Gastrocnemius medialis (tissue), 4 donors: ENCODE measurements at places on chromosomes 12 and 14.

DNA sequence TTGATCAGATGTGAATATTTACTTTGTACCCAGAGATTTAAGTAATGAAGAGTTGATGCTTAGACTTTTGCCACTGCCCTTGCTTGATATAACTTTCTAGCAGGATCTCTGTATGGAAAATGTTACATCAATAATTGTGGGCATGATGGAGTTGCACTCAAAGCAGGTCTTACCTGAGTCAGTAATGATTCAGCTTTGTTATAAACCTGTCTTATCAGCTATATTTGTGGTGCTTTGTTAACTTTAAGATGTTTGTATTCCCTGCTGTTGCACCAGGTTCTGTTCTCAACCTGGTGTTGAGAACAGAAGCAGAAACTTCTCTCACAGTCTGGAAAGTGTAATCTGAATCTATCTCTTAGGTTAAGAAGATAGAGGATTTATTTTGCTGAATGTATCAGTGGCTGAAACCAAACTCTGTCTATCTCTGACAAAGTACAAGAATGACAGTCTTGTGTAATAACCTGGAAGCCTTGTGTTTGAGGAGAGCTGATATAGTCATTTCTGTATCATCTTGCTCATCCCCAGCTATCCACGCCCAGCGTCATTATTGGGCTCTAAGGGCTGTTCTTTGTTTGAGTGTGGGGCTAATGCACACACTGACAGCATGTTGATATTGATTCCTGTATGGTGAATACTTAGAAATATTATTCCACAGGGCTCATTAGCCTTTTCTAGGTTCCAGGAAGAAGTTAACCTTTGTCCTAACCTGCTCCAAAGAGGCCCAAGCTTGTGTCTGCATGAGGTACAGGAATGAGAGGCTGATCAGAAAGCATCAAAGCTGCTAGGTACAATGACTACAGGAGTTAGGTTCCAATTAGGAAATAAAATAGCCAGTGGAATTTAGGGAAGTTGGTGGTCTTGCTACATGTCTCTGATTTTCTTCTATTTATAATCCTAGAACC is 3.6 kb downstream of the AKAP6 start:
- H3K27ac ChIP-seq: no peak overlapping the region
- DNase-seq: no peak
- H3K36me3 ChIP-seq: no peaks in the 10 kb centered on the region
- H3K4me1 ChIP-seq: peaks cover 8% of the 10 kb centered on the region
- H3K4me3 ChIP-seq: no peak overlapping the region

- H3K36me3 ChIP-seq: no peaks in the 10 kb centered on the region
- H3K4me1 ChIP-seq: peaks cover 5% of the 10 kb centered on the region
- H3K27me3 ChIP-seq: no peaks in the 10 kb centered on the region
- no peak for DNase-seq
- no peak overlapping the region for H3K27ac ChIP-seq
Measured at GRCh38 chr14:64995291-64995690, 8.6 kb downstream of the FNTB start.

- H3K4me1 ChIP-seq: peaks cover 8% of the 10 kb centered on the region
- H3K36me3 ChIP-seq: no peaks in the 10 kb centered on the region
- H3K27ac ChIP-seq: no peak overlapping the region
- H3K4me3 ChIP-seq: no peak overlapping the region
- H3K27me3 ChIP-seq: no peaks in the 10 kb centered on the region
- no peak for DNase-seq
Measured at GRCh38 chr12:132777614-132778013, 16.0 kb upstream of the ANKLE2 start.

GRCh38 chr12:57130941-57131340 is 2.7 kb downstream of the LRP1 start:
- no peaks in the 10 kb centered on the region for H3K36me3 ChIP-seq
- H3K27ac ChIP-seq: peak overlapping the region; percentile 89
- no peaks in the 10 kb centered on the region for H3K27me3 ChIP-seq

DNA sequence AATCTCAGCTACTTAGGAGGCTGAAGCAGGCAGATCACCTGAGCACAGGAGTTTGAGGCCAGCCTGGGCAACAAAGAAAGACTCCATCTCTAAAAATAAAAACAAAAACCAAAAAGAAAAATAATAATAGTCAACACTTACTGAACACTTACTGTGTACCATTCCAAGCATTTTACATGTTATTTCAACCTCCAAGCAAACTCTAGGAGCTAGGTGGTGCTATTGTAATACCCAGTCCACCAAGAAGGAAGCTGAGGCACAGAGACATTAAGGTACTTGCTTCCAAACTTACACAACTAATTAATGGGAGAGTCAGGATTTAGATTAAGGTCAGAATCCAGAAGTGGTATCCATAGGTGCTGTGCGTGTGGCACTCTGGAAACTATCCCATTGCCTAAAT is 13.7 kb upstream of the OR6J1 start:
- no peaks in the 10 kb centered on the region for H3K36me3 ChIP-seq
- no peak overlapping the region for H3K4me3 ChIP-seq
- DNase-seq: no peak
- no peak overlapping the region for H3K27ac ChIP-seq
- H3K4me1 ChIP-seq: no peaks in the 10 kb centered on the region

DNA sequence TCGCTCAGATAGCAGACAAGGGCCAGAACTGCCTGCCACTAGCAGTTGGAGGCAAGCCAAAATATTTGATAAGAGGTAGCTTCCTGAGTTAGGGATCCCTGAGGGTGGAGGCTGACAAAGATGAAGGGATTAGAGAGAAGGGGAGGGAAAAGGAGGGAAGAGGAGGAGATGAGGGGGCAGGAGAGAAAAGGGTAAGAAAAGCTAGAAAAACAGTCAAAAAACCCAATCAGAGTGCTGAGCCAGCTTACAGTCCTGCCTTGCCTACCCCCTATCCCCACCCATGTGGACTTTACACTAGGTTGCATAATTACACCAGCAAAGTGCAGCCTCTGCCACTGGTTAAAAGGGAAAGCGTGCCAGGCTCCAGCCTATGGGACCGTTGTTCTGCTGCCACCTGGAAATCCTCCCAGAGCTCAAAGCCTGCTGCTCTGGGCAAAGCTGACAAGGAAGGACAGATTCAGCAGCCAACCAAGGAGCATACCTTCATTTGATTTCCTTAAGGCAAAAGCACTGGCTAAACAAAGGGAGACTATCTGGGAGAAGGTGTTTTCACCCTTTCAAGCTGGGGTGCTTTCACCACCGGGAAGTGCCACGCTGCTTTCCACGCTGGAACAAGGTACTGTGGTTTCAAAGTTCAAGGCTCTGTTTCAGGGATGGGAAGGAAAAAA is 3.8 kb upstream of the NUMB start:
- H3K4me1 ChIP-seq: peaks cover 22% of the 10 kb centered on the region
- no peak overlapping the region for H3K4me3 ChIP-seq
- H3K27me3 ChIP-seq: no peaks in the 10 kb centered on the region
- DNase-seq: no peak
- H3K36me3 ChIP-seq: no peaks in the 10 kb centered on the region
